ENCODE measurements at places on chromosomes 3 and 15.

DNA sequence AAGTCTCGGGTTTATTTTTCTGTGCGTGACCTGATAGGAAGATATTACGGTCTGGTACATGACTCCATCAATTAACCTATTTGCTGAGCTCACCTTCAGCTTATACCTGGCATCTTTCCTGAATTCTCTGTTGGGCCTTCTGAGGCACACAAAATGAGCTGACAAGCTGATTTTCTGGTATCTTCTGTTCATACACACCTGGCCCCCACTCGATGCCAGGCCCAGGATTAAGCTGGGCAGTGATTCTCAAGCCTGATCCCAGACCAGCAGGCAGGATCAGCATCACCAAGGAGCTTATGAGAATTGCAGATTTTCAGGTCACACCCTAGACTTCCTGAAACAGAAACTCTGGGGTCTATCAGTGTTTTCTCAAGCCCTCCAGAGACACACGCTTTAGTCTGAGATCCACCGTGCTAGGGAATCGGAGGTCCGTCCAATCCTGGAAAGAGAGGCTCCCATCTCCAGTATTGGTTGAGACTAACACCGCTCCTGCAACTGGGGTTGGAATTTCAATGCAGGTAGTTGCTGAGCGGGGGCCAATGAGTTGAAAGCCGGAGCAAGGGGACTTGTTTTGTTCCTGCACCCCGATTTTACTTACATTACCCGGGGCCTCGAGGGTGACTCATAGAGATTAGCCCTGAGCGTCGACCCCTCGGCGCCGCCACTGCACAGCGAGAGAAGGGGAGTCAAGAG lies 636 bp upstream of the EIF1B start:
- no peak for DNase-seq

- DNase-seq, result no peak
These were observed 10.7 kb downstream of the ZXDC start for GRCh38 chr3:126464997-126465396.

GRCh38 chr3:14899993-14900618 lies 47.3 kb upstream of the NR2C2 start:
- no peak for DNase-seq

GRCh38 chr3:107810171-107811071 lies 280.4 kb downstream of the CD47 start:
- peak; percentile 38 for DNase-seq

GRCh38 chr15:44325568-44325967 lies 37.0 kb downstream of the GOLM2 start:
- DNase-seq, result no peak

GRCh38 chr15:83207009-83207659 lies 489 bp downstream of the HDGFL3 start:
- peak; percentile 89 for DNase-seq

- no peak for DNase-seq
These were observed 242.1 kb downstream of the RAP2B start for GRCh38 chr3:153404157-153404556.
